ENCODE measurements at places on chromosomes 5 and 9.

DNA sequence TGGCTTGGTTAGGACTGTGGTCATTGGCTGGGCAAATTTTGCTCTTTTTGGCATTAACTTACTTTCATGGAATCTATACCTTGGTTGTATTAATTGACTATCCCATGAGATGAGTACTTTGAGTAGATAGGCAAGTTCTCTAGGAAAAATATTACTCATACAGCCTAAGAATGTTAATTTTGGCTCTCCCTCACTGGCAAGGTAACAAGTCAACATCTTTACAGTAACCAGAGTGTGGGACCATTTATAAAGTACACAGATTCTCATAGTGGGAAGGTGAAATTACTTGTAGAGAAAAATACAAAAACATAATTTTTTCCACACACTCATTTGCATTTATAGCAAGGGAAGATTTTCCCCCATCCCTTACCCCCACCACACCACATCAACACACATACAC lies 154.6 kb upstream of the ZNF608 start:
- no peak for DNase-seq

DNA sequence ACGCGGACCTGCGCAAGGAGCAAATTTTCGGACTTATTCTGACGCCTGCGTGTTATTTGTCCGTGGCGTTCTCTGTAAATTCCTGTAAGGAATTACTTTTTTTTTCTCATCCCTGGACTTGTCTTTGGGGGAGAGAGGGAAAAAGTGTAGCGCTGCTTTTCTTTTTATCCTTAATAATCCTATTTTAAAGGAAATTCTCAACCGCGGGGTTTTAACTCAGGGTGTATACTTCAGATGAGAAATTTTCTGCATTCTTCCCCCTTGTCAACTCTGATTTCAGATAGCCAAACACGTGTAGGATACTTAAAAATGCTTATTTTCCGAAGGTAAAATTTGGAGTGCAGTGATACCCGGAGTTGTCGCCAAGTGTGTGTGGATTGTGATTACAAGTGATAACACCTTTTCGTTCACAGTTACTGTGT lies 853 bp downstream of the DCP2 start:
- DNase-seq = no peak

DNA sequence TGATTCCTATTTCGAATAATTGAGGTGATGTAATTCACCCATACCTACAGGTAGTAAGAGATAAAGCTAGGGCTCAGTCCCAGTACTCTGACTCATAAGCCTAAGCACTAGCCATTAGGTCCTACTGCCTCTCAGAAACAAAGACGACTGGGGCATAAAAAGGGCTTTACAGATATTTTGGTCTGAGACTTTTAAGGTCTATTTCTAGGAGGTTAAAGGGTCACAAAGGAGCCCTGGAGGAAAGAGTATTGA lies 69.8 kb downstream of the SGCD start:
- DNase-seq = no peak

- no peak for DNase-seq
These were observed 28.6 kb upstream of the C5orf63 start for GRCh38 chr5:127101935-127102334.

- DNase-seq = no peak
These were observed 488.0 kb downstream of the MAN2A1 start for GRCh38 chr5:110177729-110178128.

DNA sequence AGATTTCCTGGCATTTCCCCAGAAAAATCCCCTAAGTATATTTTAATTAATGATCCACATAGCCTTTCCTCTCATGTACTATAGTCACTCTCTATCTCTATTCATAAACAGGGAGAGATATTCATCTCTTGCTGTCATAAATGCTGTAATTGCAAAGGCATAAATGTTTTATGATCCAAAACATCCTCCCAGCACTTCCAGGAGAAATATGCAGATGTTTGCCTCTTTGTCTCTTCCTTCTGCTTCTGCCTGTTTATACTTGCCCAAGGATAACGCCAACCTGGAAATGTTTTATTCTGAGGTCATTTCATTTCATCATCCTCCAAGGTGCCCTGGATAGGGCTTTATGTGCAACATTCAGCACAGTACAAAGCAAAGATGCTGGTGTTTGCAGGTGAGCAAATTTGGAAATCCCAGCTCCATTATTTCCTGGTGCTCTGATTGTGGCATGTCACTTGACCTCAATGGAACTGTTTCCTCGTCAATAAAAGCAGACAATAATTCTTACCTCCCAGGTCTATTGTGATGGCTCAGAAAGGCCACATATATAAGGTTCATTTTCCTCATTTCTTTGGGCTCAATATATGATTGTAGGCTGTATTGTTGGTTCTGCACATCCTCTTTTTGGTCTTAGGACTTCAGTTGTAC lies 6.9 kb downstream of the TNFSF15 start:
- no peak for DNase-seq

GRCh38 chr5:137566118-137566541 lies 67.0 kb upstream of the SPOCK1 start:
- DNase-seq = no peak

DNA sequence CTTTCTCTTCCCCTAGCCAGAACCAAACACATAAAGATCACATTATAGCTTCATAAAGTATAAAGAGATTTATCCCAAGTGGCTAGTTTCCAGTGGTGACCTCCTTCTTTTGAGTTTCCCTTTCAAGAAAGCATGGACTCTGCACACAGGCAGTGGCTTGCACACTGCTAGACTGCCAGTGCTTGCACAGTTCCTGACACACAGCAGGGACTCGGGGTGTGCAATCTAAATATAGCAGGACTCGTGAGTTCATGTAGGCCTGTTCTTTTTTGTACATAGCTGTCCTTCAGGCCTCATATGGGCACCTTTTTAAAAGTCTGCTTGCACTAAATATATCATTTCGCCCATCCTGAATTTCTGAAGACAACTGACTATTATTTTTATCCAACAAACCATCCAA lies 308.6 kb downstream of the FBXL7 start:
- DNase-seq = no peak

DNA sequence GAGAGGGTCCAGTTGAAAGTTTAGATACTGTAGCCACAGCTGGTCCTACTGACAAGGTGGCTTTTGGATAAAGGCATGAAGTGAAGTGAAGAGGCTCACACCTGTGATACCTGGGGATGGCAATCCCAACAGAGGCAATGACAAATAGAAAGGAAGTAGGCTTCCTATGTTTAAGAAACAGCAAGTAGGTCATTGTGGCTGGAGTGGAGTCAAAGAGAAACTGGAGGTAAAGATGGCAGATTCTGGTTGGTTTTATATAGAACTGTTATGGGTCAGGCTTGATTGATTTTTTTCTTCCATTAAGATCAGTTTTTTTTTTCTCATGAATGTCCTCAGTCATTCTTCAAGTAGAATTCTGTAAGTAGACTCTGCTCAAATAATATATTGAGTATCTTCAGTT lies 79.5 kb downstream of the ANXA1 start:
- DNase-seq = no peak

DNA sequence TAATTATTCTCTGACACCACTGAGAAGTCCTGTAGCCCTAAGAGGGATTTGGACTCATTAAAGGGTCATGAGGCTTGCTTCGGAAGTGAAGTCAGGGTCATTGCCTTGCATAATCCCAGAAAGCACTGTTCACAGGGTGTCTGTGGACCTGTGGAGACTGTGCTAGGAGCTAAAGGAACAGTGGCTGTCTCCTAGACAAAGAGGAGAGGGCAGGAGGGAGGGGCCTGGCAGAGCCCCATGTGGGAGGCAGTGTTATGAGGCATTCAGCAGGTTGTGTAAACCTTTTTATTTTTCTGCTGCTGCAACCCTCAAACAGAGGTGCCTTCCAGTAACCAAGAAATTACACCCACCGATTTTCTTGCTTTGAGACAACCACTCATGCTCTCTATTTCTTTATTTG lies 3.3 kb downstream of the TMEM174 start:
- DNase-seq = no peak

GRCh38 chr9:93942161-93942560 lies 13.0 kb downstream of the BARX1 start:
- DNase-seq = no peak

- DNase-seq = no peak
These were observed 176.1 kb downstream of the CETN3 start for GRCh38 chr5:90233476-90233875.

- DNase-seq = no peak
These were observed 1.3 kb downstream of the PHYHD1 start for GRCh38 chr9:128921881-128922763.
